ENCODE measurements at places on chromosomes 2 and 18.

DNA sequence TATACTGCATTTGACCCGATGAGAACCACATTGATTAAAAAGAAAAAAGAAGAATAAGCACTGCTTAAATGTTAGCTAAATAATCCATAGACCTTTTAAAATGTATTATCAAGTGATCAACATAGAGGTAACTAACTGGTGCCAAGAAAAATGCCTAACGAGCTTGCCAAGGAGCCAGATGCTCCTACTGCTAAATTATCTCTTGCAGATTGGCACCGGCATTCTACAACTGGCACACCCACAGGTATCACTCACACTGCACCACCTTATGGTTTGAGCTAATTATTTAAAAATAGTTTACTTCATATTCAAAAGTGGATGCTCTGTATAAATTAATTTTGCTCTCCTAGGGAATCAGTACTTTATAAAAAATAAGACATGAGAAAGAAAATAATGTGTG, 341.6 kb upstream of the CDH7 start:
- DNase-seq, result no peak

GRCh38 chr2:125696560-125696959, 959.4 kb upstream of the GYPC start:
- peak; percentile 5 for DNase-seq

GRCh38 chr2:157809212-157809611, 66.9 kb downstream of the ACVR1 start:
- no peak for DNase-seq

DNA sequence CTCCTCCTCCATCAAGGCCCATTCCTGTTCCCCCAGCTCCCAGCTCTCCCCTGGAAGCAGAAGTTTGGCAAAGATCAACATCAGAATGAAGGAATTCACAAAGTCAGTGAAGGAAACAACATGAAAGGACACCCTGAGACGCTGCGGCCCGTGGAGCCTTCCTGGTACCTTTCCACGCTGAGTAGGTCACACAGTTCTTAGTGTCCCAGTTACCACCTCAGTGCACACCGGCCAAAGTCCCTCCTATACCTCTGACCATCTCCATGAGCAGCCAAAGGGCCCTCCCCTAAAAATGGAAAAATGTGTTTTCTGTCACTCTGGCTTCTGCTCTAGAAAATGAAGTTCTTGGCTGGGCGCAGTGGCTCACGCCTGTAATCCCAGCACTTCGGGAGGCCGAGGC, 191.6 kb upstream of the AGAP1 start:
- no peak for DNase-seq

DNA sequence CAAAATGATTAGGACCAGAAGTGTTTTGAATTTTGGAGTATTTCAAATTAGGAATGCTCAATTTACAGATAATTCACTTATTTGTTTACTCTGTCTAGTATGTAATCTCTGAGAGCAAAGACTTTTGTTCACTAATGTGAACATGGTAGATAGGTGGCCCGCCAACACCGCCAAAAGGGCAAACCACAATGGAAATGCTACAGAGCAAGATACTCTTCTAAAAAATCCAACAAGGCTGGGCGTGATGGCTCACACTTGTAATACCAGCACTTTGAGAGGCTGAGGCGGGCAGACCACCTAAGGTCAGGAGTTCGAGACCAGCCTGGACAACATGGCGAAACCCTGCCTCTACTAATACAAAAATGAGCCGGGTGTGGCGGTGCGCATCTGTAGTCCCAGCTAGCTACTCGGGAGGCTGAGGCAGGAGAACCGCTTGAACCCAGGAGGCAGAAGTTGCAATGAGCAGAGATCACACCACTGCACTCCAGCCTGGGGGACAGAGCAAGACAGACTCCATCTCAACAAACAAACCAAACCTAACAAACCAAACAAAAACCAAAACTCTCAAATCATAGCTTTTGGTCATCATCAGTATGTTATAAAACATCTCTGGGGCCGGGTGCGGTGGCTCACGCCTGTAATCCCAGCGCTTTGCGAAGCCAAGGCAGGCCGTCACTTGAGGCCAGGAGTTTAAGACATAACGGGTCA, 2.4 kb downstream of the CCT4 start:
- DNase-seq, result no peak

DNA sequence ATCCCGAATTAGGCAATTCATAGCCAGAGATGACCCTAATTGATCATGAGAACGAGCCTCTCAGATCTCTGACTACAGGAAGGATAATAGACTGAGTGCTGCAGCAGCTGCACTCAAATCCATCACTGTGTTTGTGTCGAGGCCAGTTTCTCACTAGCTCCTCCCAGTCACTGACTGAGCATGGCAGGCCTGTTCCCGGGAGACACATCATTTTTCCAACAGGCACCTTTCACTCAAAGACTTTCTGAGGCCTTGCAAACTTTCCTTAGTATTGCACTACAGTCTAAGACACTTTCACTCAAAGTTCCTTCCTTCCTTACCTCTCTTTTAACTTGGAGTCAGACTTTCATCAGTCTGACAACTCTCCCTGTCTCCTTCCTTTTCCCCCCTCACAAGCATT, 13.7 kb downstream of the SOS1 start:
- DNase-seq, result peak; percentile 31

GRCh38 chr2:71926876-71927756, 220.5 kb downstream of the CYP26B1 start:
- no peak for DNase-seq

- DNase-seq, result no peak
These were observed 69.6 kb upstream of the CREB1 start for GRCh38 chr2:207459990-207460757.

DNA sequence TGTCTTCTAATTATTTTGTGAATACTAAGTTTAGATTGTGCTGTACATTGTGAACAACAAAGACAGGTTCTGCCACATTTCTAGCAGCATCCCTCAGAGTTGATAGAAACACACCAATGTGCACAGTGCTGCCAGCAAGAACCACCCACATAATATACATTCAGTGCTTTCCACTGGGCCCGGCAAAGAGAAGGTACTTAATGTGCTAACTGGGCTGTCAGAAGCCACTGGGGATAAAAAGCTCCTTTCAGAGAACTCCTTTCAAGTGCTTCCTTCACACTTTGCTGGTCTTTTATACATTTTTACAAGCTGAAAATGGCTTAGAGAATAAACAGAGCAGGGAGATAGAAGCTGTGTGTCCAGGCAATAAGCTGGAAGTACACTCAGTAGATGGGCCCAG, 58.0 kb upstream of the CAPN13 start:
- no peak for DNase-seq

- no peak for DNase-seq
These were observed 72.2 kb downstream of the HNMT start for GRCh38 chr2:138036522-138036921.

DNA sequence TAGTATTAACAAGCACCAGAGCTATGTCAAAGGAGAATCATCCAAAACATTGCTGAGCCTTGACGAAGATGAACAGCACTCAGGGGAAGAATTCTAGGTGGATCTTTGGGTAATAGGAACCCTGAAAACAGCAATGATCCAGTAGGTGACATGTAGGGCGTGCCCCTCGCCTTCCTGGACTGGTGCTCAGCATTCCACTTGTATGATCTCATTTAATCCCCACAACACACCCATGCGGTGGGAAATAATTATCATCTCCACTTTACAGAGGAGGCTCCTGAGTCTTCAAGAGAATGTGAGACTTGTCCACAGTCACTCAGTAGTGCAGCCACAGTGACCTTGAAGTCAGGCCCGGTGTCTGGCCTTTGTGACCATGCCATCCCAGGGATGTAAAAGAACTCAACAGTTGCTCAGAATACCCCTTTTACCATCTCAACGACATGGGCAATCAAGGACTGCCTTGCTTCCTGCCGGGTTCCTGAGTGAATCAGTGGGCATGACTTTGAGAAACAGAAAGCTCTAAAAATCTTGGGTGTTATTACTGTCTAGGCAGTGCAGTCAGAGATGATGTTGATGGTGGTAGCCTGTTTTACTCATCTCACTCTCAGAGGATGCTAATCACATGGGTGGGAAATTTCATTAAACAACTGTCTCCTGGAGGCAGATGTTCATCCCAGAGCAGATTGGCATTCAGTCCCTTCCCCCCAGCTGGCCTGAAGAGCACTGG, 161.6 kb downstream of the BCL11A start:
- DNase-seq, result peak; percentile 12

DNA sequence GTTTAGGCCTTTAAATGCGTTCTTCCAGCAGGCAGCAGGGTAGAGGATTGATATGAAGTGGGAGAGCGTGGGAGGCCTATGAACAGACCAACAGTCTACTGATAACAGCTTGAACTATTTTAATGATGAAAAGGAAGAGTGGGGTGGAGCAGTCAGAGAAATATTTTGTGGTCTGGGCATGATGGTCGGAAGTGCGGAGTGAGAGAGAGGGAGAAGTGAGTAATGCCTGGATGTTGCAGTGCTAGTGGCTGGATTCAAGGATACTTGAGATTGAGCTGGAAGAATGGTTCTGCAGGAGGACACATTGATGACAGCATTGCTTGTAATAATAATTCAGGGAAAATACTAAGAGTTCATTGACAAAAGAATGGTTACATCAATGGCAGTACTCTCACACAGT, 151.0 kb upstream of the DAPL1 start:
- no peak for DNase-seq

DNA sequence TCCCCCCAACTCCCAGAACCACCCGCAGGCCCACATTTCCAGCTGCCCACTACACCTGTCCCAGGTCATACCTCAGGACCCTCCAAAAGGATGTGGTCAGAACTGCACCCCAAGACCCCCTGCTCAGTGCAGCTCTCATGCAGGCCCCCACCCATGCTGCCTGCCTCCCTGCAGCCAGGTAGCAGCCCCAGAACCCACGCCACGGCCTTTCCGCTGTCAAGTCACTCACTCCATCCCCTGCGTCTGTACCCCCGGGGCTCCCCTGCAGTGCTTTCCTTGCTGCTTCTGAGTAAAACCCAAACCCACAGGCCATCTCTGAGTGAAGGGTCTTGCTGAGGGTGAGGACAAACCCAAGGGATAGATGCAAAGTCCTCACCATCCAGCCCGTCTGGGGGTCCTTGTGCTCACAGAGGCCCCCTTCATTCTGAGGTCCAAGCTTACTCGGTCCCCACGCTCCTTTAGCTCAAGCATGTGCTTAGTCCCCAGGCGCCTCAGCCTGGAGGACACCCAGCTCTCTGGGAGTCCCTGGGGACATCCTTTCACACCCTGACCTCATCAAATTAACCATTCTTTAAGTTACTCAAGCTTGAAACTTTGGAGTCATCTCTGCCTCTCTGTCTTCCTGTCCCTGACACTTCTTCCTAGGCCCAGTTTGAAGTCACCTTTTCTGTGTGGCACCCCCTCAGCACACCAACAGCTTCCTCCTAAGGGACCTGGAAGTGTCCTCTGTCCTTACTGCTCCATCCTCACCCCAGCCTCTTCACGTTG, 130.1 kb downstream of the SMAD7 start:
- DNase-seq, result no peak

GRCh38 chr2:215034154-215034553, 104.3 kb downstream of the ABCA12 start:
- no peak for DNase-seq

DNA sequence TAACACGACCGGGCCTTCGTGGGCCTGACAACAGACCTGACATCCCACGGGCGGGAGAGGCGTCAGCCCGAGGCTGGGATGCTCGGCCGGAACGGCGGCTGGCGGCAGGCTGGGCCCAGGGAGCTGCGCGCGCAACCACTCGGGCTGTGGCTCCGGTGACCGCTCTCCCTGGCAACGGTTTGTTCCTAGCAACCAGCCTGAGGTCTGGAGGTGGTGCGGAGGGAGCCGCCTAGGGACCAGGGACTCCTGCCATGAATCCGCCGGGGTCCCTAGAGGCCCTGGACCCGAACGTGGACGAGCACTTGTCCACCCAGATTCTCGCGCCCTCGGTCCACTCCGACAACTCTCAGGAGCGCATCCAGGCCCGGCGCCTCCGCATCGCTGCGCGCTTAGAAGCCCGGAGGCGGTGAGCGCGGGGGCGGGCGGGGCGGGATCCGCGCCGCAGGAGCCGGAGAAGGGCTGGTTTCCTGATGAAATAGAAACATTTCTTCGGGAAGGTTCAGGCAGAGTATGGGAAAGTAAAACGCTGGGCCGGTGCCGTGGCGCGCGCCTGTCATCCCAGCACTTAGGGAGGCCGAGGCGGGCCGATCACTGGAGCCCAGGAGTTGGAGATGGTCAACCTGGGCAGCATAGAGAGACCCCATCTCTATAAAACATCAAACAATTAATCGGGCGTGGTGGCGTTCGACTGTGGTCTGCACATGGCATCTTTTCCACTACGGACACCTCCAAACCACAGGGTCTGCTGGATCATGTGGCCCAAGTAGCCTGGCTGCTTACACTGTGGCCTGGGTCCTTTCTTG, at the start of gene DRC1:
DRC1 (plus strand) TSS at position 182 of the 803 bp plus-strand sequence; CDS start at position 252, 70 bp downstream.
- peak; percentile 76 for DNase-seq

DNA sequence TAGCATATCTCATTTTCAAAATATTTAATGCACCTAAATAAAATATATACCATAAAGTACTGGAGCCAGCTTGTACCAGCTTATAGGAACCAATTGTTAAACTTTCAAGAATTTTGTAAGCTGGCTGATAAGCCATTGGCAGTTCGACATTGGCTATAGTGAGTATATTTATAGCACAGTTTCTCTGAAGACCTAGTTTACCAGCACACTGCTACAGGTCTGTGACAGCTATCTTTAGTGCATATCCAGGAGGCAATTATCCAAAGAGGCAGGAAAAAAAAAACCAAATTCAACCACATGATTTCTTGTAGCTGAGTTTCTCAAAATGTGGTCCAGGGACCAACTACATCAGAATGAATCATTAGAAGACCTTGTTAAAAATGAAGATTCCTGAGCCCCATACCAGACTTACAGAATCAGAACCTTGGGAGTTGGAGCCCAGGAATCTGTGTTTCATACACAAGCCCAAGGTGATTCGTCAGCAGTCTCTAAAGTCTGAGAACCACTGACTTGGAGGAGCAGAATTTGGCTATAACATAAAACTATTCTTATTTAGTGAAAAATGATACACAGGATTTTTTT, 279.0 kb upstream of the NRP2 start:
- no peak for DNase-seq

DNA sequence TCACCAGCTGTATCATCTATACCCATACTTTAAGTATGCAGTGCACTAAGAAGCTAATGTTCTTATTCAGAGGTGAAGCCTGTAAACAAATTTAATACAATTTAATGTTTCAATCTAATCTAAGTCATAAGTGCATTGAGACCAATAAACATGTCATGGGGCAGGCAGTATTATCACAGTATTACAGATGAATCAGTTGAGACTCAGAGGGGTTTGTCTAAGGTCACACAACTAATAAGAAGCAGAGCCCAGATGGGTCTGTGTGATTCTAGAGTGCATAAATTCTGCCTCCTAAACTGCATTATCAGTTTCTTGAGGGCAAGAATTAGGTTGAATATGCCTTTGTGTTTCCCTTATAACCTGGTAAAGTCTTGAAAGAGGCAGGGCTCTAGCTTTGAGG, 140.9 kb upstream of the RNF152 start:
- DNase-seq, result no peak

- no peak for DNase-seq
These were observed 8.6 kb upstream of the L3MBTL4 start for GRCh38 chr18:6423289-6423688.

DNA sequence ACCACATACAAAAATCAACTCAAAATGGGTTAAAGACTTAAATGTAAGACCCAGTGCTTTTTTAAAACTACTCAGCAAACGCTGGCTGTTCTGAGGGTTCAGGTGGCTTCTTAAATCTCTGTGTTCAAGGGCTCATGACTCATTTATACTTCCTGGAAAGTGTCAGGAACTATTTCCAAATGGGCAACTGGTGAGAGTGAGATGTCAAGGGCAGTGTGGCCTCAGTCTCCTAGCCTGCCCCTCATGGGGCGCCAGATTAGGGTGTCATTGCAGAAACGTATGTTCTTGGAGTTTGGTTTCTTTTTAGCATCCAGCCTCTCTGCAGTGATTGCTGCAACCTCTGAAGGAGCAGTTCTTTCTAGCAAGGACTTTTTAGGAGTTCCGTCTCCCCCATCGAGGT, 485.4 kb downstream of the TNS1 start:
- DNase-seq, result no peak

GRCh38 chr2:165369131-165369897, 100.2 kb upstream of the CSRNP3 start:
- DNase-seq, result no peak
